ENCODE measurements at places on chromosomes 11 and 22.
A peak's percentile ranks its signal among the peaks of the same experiment; 100 is the strongest.

DNA sequence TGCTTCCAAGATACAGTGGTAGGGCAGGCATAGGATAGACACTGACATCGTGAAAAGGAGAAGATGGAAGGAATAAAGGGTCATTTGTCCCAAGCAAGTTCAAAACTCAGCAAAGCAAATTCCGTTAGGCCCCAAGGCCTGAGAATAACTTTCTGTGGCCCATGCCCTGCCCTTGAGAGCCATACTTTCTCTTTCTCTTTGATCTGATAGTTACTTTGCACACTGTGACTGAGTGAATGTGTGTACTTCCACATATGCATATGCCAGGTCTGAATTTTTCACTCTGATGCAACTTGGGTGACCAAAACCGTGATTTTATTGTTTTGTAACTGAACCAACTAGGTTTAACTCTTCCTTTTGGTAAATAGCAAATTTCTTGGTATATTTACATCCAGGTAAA lies 371.5 kb downstream of the RAB38 start:
- DNase-seq: no peak

- DNase-seq: no peak
These were observed 94.7 kb upstream of the CLPB start for GRCh38 chr11:72529068-72529467.

DNA sequence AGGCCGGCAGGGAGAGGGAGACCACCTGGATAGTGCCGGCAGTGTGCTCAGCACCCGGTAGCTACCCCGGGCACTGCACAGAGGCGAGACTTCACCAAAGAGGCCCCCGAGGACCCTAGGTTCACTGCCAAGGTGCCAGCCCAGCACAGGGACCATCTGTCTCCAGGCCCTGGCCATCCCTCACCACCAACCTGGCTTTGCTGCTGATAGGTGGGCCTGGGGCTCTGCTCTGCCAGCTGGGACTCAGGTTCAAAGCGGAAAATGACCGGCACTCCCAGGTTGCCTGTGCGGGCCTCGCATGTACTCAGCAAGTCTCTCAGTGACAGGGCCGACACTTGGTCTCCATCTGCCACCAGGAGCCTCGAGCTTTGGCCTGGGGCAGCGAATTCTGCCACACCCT lies 812.2 kb downstream of the BRD1 start:
- DNase-seq: no peak

DNA sequence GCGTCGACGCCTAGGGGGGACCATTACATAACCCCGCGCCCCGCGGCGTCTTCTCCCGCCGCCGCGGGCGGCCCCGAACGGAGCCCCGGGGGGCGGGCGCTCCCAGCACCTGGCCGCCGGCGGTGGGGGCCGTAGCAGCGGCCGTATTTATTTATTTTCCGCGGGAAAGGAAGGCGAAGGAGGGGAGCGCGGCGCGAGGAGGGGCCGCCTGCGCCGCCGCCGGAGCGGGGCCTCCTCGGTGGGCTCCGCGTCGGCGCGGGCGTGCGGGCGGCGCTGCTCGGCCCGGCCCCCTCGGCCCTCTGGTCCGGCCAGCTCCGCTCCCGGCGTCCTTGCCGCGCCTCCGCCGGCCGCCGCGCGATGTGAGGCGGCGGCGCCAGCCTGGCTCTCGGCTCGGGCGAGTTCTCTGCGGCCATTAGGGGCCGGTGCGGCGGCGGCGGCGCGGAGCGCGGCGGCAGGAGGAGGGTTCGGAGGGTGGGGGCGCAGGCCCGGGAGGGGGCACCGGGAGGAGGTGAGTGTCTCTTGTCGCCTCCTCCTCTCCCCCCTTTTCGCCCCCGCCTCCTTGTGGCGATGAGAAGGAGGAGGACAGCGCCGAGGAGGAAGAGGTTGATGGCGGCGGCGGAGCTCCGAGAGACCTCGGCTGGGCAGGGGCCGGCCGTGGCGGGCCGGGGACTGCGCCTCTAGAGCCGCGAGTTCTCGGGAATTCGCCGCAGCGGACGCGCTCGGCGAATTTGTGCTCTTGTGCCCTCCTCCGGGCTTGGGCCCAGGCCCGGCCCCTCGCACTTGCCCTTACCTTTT lies at the start of gene EP300:
Gene EP300 (plus strand): TSS at position 570 of the 795 bp plus-strand sequence. CDS start 413 bp downstream, outside the sequence.
- peak; percentile 31 for DNase-seq

DNA sequence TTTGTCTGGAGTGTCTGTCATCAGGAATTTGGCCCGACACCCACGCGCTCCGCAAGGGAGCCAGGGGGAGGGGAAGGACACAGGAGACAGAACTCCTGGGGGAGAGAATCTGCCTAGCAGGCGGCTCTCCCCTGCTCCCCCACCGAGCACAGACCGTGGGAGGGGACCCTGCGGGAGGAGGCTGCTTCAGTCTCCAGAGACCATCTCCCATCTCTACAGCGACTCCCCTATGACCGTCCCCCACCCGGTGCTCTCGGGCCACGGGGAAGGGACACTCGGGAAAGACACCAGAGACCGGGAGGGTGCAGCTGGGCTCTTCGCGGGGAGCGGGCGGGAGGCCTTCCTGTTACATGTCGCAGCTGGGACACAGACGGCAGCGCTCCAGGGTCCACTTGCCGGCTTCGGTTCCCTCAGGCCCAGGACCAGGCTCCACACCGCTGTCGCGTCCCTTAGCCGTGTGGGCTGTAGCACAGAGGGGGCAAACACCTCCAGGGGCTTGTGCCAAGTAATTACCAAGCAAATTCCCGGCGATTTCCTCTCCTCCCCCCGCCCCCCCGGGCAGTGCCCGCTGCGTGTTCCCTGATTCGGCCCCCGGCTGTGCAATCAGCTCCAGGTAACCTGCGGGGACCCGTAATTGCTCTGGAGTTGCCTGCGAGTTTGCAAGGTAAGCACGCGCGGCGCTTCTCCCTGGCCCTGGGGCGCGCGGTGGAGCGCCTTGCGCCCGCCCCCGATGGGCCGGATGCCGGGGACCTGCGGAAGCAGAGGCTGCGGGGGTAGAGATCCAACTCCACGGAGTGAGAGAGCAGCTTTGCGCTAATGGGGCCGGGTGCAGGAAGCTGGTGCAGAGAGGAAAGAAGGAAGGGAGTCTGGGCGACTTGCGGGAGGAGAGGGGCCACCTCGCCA lies 155.1 kb upstream of the CADM1 start:
- no peak for DNase-seq

- peak; percentile 51 for DNase-seq
These were observed 35.3 kb downstream of the IL18 start for GRCh38 chr11:112128483-112129121.

DNA sequence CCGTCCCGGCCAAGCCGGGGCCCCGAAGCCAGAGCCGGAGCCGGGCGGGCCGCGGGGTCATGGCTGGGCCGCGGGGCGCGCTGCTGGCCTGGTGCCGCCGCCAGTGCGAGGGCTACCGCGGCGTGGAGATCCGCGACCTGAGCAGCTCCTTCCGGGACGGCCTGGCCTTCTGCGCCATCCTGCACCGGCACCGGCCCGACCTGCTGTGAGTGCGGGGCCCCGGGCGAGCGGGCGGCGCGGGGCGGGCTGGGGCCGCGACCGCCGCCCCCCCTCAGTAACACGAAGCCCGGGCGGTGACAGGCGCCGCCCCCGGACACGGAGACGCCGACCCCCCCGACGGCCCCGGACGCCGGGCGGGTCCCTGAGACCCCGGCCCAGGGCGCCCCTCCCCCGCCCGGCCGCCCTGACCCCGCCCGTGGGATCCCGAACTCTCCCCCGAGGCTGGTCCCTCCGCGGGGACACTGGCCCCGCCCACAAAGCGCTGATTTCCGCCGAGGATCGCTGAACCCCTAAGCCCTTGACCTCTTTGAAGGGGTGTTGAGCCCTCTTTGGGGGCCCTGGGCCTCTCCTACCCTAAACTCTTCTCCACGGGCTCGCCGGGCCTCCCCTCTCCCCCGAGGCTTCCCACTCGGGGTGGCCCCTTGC lies 389 bp downstream of the MICALL1 start:
- no peak for DNase-seq

DNA sequence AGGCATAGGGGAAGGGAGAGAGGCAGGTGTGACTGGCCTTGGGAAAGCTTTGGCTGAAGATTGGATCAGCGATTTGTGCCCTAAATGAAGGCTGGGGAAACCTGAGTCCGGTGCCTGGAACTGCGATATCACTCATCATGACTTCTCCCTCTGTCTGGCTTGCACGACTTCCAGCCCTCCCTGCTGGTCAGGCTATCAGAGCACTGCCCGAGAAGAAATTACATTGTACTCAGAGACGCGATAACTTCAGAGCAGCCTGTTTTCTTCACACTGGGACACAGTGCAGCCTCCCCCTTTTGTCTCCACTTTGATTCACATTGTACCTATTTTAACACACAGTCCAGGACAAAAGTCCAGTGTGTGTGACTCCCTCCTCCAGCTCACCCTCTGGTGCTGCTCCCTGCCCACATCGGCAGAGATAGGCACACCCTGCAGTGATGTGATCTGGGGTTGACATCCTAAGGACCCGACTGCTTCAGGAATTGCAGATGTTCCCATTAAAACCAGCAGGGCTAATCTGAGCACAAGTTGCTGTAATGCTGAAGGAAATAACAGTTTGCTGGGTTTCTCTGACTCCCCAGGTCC lies 62.1 kb upstream of the CADM1 start:
- DNase-seq: no peak

DNA sequence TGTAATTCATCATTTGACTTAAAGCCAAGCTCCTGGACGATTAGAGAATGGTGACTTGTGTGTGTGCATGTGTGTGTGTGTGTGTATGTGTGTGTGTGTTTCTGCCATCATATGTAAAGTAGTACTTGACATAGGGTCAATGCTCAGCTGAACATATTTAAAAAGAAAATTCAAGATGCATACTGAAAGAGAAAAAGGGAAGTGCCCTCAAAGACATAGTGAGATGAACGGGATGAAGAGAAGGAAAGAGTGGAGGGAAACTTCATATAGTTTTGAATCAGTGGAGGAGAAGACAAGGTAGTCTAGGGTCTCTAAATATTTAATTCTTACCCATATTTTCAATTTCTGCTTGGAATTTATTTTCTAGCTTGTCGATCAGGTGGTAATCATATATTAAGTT lies 4.0 kb downstream of the TCN1 start:
- no peak for DNase-seq

DNA sequence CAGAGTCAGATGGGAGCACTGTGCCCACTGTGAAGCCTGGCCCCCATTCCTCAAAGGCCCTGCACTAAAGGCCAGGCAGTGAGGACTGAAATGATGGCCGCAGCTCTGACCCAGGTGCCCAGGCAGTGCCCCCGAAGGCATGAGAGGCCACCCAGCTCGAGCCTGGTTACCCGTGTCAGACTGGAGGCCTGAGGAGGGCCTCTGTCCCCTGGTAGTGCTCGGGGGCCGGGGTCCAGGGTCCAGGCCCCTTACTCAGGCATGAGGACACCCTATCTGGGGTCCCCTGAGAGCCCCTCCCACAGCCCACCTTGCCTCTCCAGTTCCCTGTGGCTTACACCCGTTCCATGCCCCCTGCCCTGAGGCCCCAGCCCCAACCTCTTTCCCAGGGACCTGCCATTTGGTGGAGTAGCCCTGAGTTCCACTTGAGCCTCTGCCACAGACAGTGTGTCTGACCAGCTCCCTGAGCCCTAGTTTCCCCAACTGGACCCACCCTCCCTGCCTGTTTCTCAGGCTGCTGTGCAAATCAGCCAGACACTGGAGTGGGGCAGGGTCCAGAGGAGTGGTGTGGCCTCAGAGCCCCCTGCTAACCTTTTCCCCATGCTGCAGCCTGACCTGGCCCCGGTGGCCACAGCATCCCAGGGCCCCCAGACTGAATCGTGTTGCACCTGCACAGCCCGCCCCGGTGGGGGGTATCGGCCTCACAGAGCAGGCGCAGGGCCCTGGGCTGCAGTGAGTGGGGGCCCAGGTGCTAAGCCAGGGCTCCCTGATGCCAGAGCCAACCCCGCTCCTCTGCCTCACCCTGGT lies 10.8 kb upstream of the ANKRD13D start:
- no peak for DNase-seq

DNA sequence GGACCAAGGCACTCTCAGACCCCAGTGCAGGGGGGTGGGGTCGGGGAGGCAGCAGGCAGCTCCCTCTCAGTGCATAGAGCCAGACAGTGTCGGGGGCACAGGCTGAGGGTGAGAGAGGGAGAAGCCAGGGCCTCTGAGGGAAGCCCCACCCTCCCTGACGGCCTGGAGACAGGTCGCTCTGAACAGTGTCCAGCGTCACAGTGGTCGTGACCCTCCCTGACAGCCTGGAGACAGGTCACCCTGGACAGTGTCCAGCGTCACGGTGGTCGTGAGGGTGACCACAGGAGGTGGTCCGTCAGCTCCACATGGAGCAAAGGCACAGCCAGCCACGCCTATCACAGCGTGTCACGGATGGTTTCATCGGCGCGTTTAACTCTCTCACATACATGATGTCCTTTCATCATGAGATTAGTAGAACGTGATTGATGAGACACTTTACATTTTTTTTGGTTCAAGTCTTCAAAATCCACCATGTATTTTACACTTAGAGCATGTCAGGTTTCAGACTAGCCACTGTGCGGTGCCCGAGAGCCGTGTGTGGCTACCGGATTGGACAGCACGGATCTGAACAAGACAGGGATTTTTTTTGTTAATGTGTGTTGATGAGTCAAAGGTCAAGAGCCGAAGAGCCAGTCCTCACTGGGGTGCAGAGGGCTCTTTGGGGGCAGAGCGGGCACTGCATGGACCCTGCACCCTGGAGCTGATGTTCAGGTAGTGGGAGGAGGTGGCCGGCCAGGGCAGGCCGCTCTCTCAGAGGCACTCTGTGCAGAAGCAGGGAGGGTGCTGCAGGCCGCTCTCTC lies 23.9 kb upstream of the PANX2 start:
- DNase-seq: no peak

DNA sequence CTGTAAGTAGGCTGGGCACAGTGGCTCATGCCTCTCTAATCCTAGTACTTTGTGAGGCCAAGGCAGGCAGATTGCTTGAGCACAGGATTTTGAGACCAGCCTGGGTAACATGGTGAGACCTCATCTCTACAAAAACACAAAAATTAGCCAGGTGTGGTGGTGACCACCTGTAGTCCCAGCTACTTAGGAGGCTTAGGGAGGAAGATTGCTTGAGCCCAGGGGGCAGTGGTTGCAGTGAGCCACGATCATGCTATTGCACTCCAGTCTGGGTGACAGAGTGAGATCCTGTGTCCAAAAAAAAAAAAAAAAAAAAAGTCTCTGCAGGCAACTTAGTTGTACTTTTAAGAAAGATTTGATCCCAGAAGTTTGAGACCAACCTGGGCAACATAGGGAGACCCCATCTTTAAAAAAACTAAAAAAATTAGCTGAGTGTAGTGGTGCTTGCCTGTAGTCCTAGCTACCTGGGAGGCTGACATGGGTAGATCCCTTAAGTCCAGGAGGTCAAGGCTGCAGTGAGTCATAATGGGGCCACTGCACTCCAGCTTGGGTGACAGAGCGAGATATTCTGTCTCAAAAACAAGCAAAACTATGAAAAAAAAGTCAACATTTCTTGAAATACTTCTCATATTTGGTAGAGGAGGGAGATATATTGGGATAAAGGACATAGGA lies 10.5 kb downstream of the ATM start:
- DNase-seq: no peak

GRCh38 chr11:210122-210802 lies 2.8 kb downstream of the RIC8A start:
- peak; percentile 61 for DNase-seq

GRCh38 chr11:102147632-102148031 lies 37.4 kb downstream of the YAP1 start:
- no peak for DNase-seq

- DNase-seq: no peak
These were observed 51.8 kb downstream of the FDX1 start for GRCh38 chr11:110481523-110481922.
